Activated T-cell treated with anti-CD3 and anti-CD28 coated beads for 48 hours (primary cell): ENCODE measurements at places on chromosomes 13 and 19.

DNA sequence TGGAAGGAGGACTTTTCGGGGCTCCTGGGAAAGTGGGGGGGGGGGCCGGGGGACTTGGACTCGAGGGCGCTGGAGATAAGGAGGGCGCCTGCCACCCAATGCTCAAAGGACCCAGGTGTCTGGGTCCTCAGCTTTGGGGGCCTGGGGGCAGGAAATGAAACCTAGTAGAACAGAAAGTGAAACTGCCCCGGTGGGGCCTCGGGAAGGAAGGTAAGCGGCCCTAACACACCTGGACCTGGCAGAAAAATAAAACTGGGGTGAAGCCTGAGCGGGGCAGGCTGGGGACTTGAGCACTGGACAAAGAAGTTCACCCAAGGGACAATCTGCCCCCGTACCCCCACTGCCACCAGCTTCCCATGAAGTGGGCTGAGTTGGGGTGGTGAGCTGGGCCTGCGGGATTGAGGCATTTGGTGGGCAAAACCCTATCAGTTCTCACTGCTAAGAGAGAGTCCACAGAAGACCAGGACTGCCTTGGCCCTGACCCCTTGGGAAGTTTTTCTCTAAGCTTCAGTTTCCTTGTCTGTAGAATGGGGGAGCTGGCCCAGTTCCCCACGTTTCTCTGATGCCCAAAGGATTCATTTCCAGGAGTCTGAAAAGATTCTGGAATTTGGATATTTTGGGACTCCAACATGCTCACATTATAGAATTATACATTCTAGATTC is 2.3 kb downstream of the PRKD2 start:
- DNase-seq, result peak; percentile 43

GRCh38 chr19:10735741-10736140 is 17.9 kb downstream of the DNM2 start:
- no peak for DNase-seq

DNA sequence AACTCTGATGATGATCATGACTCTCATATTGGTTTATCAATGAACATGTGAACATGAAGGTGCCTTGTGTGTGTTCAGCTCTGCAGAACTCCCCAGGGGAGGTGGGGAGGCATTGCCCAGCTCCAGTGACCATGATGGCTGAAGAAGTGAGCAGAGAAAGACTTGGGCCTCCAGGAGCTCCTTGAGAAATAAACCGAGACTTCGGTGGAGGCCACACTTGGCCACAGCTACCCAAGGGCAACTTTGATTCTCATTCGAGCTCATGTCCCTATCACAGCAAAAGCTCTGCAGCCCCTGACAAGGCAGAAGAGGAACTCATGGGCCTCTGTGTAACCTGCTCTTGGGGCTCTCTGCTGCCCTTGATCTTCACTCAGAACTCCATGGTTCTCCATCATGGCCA is 44.1 kb upstream of the ZNF536 start:
- no peak for DNase-seq

DNA sequence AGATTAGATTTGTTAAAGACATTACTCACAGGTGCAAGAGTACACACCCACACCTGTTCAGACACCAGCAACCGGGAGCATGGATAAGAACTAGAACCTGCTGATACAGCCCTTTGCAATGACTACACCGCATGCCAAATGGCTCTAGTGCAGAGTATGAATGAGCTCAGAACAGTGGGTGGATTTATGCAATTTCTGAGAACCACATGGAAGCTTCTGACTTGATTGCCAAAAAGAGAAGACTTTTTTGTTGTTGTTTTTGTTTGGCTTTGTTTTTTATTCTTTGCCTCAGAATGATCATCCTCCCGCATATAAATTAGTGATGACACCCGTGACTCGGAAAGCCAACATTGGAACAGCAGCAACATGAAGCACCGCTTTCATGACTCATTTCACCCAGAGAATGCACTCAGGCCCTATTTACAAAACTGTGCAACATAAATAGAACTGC is 77.4 kb upstream of the LRCH1 start:
- DNase-seq, result no peak

- no peak for DNase-seq
Measured at GRCh38 chr19:32711747-32712146, 7.8 kb upstream of the TDRD12 start.

DNA sequence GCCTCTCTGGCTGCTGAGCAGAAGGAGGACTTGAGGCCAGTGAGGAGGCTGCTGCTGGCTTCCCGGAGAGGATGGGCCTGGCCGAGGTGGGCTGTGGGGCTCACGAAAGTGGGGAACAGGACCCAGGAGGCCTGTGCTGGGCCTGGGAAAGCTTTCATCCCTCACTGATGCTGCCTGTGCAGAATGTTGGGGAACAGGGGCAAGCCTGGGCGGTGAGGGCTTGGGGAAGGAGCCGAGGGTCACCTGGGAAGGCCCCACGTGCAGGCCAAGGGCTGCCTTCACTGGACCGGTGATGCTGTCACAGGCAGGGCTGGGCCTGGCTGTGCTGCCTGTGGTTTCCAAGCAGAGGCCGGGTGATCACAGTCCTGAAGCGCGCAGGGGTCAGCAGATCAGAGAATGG is 9.4 kb downstream of the AP1M1 start:
- DNase-seq, result no peak

- DNase-seq, result no peak
Measured at GRCh38 chr19:45539459-45539858, 32.2 kb downstream of the VASP start.

GRCh38 chr13:39509616-39510315 is 93.2 kb downstream of the LHFPL6 start:
- no peak for DNase-seq

GRCh38 chr13:84925443-84925842 is 873.8 kb downstream of the SLITRK6 start:
- no peak for DNase-seq

DNA sequence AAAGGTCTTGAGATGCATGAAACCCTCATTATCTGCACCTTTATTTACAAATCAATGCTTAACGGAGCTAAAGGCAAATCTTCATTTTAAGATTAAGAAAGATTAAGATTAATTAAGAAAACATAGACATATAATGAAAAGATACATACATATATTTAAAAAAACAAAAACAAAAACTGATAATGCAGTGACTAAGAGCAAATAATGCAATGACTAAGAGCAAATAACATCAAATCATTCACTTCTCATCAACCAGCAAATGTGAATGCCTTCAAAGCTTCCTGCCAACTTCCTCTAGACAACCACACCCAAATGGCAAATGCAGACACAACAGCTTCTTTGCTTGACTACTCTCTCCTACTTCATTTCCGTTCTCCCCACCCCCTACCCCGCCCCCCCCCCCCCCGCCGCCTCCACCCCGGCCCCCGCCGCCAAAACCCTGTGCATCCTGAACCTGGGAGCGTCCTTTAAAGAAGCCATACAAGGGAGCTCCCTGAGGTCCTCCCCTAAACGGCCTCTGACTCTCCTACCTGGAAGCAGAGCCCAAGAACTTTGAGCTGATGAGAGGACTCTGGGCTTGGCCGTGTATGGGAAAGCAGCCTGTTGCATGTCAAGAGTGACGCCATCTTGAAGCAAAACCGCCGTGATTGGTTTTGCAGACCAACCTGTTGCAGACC is 24.5 kb downstream of the TEX101 start:
- DNase-seq, result no peak

DNA sequence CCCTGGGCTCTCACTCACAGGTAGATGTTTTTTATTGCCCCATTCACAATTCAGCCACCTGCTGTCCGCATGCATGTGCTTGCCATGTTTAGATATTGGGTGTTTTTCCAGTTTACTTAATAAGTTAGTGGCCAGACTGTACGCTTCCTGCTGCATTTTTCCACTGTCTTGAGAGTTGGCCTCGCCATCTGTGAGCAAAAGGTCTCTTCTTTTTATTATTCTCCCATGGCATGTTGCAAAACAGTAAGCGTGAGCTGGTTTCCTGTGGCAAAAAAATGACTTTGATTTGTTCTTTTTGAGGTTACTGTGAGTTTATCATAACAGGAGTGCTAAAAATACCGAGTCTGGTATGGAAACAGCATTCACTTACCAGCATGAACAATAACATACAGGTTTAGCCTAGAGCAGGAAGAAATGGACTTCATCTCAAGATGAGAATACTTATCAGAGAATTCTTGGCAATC is 46.0 kb downstream of the SAE1 start:
- no peak for DNase-seq

GRCh38 chr13:51435002-51435578 is 17.7 kb downstream of the INTS6 start:
- no peak for DNase-seq

GRCh38 chr13:25662516-25662915 is 290.7 kb downstream of the ATP8A2 start:
- DNase-seq, result no peak

- peak; percentile 22 for DNase-seq
Measured at GRCh38 chr13:102870677-102871415, 25.0 kb downstream of the ERCC5 start.

GRCh38 chr13:20701461-20701860 is 2.0 kb upstream of the IL17D start:
- no peak for DNase-seq

- DNase-seq, result no peak
Measured at GRCh38 chr19:13152356-13152973, 2.3 kb downstream of the IER2 start.

DNA sequence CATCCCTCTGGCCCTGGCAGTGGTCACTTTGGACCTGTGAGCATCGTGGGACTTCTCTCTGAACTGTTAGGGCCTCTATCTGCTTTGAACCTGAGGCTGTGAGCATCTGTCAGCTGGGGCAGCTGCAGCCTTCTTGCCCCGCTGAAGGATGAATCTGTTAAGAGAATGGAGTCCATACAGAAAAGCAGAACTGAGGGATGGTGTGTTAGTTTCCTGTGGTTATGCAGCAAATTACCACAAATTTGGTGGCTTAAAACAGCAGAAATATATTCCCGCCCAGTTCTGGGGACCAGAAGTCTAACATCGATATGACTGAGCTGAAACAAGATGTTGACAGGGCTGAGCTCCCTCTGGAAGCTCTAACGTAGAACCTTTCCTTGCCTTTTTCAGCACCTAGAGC is 1.6 kb upstream of the ZNF497 start:
- no peak for DNase-seq

DNA sequence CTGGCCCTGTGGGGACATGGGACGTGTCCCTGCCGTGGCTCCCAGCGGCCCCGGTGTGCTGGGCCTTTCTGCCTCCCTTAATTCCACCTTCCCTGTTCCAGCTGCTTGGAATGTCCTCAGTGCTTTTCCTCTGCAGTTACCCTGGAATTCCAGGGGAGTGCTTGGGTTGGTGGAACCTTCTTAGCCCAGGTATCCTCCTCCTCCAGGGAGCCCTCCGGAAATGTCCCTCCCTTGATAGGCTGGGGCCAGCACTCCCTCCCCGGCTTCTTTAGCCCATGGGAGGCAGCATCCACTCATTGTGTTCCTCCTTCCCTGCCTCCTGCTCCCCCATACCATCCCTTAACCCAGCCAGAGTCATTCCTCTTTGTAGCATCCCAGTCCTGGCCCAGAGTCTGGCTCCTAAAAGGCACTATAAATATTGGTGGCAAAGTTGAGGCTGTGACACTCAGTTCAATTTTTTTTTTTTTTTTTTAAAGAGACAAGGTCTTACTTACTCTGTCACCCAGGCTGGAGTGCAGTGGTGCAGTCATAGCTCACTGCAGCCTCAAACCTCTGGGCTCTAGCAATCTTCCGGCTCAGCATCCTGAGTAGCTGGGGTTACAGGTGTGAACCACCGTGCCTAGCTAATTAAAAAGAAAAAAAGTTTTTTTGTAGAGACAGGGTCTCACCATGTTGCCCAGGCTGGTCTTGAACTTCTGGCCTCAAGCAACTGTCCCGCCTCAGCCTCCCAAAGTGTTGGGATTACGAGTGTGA is 13.7 kb upstream of the SLC7A10 start:
- DNase-seq, result no peak

DNA sequence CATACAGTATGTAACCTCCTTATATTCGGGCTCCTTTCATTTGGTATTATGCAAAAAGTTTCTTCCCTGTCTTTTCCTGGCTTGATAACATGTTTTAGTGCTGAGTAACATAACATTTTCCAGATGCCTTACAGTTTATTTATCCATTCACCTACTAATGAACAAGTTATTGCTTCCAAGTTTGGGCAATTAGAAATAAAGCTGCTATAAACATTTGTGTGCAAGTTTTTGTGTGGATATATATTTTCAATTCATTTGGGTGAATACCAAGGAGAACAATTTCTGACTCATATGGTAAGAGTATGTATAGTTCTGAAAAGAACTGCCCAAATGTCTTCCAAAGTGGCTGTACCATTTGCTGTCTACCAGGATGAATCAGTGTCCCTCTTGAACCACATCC is 360.9 kb downstream of the PCDH17 start:
- no peak for DNase-seq

GRCh38 chr19:9847087-9847671 is 12.1 kb downstream of the PIN1 start:
- DNase-seq, result peak; percentile 55

DNA sequence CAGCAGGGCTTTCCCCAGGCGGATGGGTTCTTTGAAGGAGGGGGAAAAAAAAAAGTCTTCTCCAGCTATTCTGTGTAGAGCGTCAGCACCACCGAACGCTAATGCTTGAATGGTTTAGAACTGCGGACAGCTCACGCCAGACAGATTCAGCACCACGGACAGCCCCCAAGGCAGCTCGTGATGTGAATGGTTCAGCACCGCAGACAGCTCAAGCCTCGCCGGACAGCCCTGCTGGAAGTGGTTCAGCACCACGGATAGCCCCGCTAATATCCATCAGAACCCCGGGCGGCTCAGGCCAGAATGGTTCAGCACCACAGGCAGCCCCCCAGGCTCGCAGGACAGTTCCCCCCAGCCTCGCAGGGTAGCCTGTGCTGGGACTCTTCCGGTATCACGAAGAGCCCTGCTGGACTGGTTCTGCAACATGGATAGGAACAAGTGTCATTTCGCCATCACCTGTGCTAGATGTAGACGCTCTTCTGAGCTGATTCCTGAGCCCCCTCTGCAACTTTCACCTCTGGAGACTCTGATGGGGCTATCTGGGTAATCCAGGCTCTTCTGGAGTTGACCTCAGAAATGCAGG is 4.9 kb upstream of the SMIM17 start:
- peak; percentile 29 for DNase-seq
